ENCODE measurements at places on chromosomes 6 and 20.

DNA sequence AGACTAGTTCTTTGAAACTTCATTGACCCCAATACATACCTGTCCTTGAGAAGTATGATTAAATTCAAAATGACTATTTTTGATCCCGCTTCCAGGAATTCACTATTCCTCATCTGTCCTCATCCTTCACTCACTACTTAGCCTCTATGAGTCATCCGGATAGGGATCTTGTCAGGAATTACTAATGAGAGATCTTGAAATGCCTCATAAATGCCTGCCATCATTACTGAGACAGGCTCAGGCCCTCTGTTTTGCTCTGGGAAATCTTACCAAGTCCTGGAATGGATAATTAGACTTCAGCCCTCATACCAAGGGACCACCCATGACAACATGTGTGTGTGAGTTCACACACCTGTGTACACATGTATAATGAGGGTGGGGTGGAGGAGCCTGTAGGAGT is 2.8 kb upstream of the CYP24A1 start:
- no peak for DNase-seq

DNA sequence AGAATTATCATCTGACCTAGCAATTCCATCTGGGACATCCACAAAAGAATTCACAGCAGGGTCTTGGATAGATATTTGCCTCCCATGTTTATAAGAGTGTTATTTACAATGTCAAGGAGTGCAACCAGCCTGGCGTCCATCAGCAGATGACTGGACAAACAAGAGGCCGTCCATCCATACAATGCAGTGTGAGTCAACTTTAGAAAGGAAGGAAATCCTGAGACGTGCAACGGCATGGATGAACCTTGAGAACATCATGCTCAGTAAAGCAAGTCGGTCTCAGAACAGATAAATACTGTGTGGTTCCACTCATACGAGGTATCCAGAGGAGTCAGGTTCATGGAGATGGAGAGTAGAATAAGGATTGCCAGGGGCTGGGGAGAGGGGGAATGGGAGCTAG is 46.4 kb downstream of the FOXF2 start:
- no peak for DNase-seq

- DNase-seq, result no peak
Measured at GRCh38 chr6:35776364-35777215, at the start of gene CLPSL2. CLPSL2 (plus strand) TSS chr6:35776598; CDS start chr6:35776619, 21 bp downstream.

DNA sequence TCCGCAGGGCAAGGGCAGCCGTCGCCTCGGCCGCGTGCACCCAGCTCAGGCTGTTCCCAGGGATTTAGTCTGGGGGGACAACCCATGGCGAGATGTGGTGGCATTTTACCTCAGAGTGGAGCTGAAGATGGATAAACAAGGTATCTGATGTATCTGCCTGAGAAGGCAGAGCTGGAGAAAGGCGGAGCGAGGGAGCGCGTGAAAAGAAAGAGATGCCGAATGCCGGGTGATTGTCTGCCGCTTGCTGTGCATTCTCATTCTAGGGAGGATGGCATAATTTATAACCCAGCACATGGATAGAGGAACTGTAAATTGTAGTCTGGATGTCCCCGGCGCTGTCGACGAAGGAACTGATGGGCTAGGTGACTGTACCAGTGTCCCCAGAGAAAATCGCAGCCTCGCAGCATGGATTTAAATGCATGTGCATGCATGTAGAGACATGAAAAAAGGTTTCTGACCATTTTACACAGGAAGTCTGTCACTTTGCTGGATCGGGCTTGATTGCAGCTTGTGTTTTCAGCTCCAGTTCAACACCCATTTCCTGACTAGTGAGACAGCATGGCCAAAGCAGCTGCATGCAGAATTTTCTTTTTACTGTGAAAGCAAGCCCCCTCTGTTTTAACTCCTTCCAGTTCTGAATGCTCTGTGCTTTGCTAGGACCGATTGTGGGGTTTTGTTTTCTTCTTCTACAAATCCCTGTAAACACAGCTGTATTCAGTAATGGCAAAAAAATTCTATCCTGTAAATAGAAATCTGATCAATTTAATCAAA is 149.7 kb downstream of the PRL start:
- no peak for DNase-seq

- DNase-seq, result no peak
Measured at GRCh38 chr20:49476016-49476355, 6.5 kb downstream of the KCNB1 start.

DNA sequence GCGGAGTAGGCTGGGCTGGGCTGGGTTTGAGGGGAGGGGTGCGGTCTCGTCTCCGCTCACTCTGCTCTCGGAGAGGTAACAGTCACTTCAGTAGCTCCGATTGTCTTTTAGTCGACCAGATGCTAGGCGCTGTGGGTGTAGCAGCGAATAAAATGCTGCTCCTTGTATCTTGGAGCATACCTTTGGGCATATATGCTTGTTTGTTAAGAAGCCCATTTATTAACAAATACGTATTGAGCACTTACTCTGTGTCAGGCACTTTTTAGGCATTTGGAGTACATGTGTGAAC is 545 bp downstream of the ACTR5 start:
- DNase-seq, result no peak

- no peak for DNase-seq
Measured at GRCh38 chr6:22368794-22369193, 72.0 kb upstream of the PRL start.

DNA sequence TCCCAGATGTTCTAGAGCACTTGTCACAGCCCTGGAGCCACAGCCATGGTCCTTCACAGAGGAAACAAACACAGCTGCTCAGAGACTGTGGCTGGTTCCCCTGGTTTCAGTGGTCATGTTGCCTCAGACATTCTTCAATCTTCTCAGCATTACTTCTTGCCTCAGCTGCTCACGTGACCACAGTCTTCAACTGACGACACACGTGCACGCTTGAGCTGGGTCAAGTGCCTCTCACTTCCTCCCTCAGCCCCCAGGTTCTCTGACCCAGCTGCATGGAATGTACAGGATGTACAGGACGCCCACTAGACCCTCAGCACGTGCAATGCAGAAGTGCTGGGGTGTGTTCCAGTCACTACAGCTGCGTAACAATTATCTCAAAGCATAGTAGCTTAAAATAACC is 159.8 kb upstream of the GGTLC1 start:
- DNase-seq, result no peak

- DNase-seq, result no peak
Measured at GRCh38 chr20:62116558-62117361, 5.5 kb upstream of the LSM14B start.

- DNase-seq, result no peak
Measured at GRCh38 chr20:609371-609964, 641 bp downstream of the TCF15 start.

- DNase-seq, result no peak
Measured at GRCh38 chr6:124917769-124918168, 44.5 kb upstream of the RNF217 start.

DNA sequence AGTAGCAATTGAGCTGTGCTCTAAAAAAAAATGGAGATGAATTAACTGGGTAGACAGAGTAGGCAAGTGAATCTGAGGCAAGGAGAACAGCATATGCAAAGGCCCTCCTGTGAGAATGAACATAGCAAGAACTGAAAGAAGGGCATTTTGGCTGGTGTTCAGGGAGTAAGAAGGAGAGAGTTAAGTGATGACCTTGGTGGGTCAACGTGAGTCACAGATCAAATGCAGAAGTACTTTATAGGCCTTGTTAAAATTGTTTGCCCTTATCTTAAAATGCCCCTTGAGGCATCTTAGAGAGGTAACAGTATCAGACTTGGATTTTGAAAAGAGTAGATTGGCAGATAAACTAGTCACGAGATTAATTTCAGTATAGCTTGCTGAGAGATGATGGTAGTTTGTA is 24.5 kb downstream of the NDUFAF5 start:
- no peak for DNase-seq

GRCh38 chr6:131683479-131683878 is 17.7 kb downstream of the OR2A4 start:
- DNase-seq, result no peak

DNA sequence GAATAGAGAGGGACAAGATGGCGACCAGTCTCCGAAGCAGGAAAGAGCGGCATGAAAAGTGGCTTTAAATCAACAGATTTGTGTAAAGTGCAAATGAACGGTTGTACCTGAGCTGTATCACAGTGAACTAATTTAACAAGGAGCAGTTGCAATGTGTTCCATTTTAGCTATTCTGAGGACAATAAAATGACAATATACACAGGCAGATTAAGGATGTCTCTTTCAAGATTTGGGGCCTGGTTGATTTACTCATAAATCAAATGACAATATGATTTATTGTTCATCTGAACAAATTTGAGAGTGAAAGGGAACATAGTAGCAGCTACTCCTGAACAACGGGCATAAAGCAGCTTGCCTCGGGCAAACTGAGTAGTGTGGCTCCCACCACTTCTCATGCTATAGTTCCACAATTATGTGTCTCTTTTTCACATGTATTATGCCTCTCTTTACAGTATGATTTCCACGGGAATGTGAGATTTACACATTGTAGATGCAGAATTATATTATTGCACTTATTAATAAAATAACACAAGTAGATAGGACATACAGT is 204.1 kb upstream of the AGPAT4 start:
- no peak for DNase-seq

- DNase-seq, result no peak
Measured at GRCh38 chr20:6993011-6993410, 225.5 kb downstream of the BMP2 start.

DNA sequence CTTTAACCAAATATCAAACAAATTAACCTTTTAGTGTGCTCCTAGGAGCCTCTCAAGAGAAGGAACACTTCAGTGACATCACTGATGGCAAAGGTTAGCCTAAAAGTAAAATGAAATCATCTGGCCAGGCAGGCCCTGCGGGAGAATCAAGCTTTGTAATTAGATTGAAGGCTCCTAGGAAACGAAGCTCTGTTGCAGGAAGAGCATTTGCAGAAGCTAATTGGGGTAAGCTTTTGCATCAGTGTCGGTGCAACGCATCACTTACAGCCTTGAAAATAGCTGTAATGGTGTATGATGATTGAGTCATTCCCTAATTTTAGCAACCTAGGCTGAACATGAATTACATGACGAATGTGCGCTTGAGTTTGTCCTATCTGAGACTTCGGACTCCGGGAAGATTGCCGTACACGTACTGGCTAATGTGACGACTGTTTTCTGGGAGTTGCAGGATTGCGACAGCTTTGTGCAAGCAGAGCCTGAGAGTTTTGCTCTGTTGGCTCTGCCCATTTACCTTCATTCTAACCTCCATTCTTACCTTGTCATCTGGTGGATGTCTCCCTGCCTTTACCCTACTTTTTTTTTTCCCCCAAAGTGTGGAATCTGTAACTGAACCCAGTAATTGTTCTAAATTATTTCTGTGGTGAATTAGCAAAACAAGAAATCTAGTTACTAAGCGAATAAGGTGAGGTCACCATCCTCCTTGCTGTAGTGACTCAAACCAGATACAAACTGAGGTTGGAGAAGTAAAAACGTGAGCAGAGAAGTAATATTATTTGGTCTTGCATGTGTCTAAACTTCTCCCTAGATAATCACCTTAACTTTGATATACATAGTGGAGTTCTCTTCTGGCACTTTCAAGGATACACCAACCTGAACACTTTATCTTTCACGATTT is 675.9 kb upstream of the CITED2 start:
- DNase-seq, result no peak

GRCh38 chr20:48060841-48061720 is 275.8 kb upstream of the SULF2 start:
- no peak for DNase-seq

DNA sequence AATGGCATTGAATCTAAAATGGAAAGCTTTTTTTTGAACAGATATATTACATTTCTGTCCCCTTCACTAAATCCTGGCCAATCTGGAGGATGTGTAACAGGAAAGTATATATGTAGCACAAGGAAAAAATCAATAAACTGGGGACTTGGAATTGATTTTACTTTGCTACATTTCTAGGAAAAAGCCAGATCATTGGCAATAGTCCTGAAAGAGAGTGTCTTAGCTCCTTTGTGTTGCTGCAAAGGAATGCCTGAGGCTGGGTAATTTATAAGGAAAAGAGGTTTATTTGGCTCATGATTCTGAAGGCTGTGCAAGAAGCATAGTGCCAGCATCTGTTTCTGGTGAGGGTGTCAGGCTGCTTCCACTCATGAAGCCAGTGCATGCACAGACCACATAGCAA is 574.9 kb downstream of the HTR1B start:
- DNase-seq, result no peak

DNA sequence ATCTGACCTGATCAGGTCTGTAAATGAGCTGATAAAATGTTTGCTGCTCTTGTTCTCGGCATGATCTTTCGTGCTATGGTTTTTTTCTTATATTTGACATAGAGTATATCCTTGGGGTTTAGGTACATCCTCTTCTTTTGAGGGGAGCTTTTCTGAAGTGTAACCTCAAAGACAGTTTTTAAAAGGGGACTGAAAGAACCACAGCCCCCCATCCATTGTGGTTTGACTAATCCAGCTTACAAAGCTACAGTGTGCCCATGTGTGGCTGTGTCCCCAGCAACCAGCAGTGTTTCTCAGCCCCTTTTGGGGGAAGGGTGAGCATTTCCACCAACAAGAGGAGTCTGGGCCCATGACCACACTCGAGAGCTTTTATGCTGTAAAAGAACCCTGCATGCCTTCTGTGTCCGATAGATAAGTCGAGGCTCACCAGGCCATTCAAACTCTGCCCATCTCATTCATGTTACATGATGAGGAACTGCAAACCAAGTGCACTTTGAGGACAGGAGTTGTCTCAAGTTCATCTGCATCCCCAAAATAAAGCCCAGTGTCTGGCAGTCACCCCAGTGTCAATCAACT is 266.0 kb downstream of the SLC24A3 start:
- DNase-seq, result no peak

- DNase-seq, result no peak
Measured at GRCh38 chr20:3854462-3854871, 7.8 kb downstream of the MAVS start.

- no peak for DNase-seq
Measured at GRCh38 chr6:47301441-47301840, 8.3 kb downstream of the TNFRSF21 start.

DNA sequence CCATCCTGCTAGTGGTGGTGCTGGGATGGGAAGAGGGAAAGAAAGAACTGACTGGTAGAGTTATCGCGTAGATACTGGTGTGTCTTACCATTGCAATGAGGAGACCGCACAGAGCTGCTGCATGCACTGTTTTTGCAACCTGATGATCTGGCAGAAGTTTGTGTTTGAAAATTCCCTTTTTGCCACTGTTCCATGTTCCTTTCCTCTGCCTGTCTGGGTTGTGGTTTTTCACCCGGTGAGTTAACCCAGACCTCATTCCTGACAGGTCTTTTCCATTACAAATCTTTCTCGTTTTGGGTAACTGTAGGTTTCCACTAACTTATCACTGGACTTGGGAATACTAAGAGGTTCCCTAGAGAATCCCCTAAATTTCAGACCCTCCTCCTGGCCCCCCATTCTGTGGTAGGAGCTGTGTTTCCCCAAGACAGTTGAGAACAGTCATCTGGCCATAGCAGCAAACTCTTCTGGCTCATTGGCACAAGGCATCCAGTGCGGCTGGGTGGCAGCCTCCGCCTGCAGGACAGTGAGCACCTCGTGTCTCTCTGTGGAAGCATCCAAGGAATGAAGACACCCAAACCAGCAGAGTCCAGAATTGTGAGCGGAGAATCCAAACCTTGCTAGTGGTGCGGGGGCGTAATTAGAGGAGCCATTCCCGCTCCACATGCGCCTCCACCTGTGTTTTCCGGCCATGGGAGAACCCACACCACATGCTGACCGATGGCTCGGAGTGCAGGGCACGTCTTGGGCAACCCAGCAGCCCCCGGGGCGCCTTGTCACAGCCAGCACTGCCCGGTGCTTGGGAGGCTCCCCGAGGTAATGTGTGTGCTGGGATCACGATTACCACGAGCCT is 32.8 kb downstream of the ERMARD start:
- DNase-seq, result no peak

Measured in thoracic aorta (tissue), 2 donors.